ENCODE measurements at places on chromosomes 13 and 19. TPM values are rescaled to one million over a fixed set of nuclear protein-coding genes. Genes with fewer than 3 reads are reported as not detected.

Gene POMP
- polyA plus RNA-seq = 149 TPM

Gene ZNF573
- 2.7 TPM for polyA plus RNA-seq

Gene TMPRSS9
- polyA plus RNA-seq = 0.19 TPM

Gene GAPDHS
- polyA plus RNA-seq = not detected

Gene HSPB6
- 156 TPM for polyA plus RNA-seq

Gene ZSWIM9
- 5.8 TPM for polyA plus RNA-seq

Gene CYP2A7
- polyA plus RNA-seq = not detected

Gene POU4F1
- not detected for polyA plus RNA-seq

Gene SLC17A7
- polyA plus RNA-seq = 0.64 TPM

Measured in heart left ventricle (tissue), 16 donors.